ENCODE measurements at places on chromosomes 12 and 14.

GRCh38 chr14:51370758-51371386 is 130.8 kb downstream of the TMX1 start:
- DNase-seq, result no peak

- DNase-seq, result no peak
These were observed 19.7 kb downstream of the TSPAN19 start for GRCh38 chr12:85016413-85016812.

DNA sequence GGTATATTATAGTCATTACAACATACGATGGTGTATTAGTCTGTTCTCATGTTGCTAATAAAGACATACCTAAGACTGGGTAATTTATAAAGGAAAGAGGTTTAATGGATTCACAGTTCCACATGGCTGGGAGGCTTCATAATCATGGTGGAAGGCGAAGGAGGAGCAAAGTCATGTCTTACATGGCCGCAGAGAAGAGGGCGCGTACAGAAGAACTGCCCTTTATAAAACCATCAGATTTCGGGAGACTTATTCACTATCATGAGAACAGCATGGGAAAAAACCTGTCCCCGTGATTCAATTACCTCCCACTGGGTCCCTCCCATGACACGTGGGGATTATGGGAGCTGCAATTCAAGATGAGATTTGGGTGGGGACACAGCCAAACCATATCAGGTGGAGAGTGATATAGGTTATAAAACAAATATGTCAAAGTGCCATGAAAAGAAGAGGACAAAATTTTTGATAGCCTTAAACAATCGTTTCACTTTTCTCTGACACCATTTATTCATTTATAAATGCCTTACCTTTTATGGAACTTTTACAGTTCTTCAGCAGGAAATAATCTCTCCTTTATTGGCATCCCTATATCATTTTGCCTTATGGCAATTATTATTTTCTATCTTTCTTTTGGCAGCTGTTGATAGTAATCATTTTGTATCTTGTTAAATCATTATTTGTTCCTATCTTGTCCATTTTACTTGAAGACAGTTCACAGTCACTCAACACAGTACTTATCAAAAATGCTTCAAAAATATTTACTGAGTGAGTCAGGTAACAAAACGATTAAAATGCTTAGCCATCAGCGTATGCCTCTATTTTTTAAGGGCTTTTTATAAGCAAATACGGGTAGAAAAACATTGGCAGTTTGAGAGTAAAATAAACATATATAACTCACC is 196.0 kb downstream of the RAD51B start:
- no peak for DNase-seq

DNA sequence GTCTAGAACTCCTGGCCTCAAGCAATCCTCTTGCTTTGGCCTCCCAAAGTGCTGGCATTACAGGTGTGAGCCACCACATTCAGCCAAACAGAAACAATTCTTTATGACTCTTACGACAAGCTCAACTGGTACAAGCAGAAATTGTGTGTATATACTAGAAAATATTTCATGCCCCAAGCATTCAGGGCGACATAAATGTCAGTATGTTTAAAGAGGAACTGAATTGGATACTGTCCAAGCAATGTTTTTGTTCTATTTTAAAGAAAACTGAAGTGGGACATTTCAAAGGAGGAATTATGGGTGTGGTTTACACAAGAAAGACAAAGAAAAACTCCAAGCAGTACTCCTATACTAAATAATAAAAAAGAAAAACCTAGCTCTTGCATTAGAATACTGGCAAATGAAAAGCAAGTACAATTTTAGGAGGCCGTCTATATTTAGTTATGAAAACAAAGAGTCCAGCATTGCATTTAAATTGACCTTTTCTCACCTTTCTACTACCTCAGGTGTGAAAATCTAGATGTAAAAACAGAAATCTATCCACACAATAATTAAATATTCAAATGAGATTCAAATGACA is 48.9 kb downstream of the PPP1R12A start:
- DNase-seq, result no peak

DNA sequence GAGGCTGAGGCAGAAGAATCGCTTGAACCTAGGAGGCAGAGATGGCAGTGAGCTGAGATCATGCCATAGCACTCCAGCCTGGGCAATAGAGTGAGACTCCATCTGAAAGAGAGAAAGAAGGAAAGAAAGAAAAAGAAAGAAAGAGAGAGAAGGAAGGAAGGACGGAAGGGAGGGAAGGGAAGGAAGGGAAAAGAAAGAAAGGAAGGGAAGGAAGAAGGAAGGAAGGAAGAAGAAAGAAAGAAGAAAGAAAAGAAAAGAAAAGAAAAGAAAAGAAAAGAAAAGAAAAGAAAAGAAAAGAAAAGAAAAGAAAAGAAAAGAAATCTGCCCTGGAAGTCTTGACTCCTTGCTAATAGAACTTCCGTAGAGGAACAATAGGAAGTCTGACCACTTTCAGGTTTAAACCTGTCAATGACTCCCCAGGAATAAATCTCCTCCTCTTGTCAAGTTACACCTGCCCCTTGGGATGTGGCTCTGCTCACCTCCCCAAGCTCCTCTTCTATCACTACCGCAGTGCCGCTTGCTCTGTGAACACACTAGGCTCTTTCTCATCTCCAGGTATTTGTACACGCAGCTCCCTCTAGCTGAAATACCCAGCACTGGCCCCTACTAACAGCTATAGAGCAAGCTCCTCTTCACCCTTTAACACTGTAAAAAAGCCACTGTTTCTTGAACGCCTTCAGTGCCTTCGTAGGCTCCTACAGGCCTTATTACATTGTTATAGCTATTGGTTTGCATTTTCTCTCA is 773.1 kb upstream of the TBX3 start:
- DNase-seq, result no peak

- DNase-seq, result no peak
These were observed 222.0 kb upstream of the CPNE8 start for GRCh38 chr12:39127401-39127800.

GRCh38 chr12:117036046-117036445 is 63.2 kb downstream of the TESC start:
- no peak for DNase-seq

- no peak for DNase-seq
These were observed 73.6 kb downstream of the SAMD4A start for GRCh38 chr14:54640506-54640905.

DNA sequence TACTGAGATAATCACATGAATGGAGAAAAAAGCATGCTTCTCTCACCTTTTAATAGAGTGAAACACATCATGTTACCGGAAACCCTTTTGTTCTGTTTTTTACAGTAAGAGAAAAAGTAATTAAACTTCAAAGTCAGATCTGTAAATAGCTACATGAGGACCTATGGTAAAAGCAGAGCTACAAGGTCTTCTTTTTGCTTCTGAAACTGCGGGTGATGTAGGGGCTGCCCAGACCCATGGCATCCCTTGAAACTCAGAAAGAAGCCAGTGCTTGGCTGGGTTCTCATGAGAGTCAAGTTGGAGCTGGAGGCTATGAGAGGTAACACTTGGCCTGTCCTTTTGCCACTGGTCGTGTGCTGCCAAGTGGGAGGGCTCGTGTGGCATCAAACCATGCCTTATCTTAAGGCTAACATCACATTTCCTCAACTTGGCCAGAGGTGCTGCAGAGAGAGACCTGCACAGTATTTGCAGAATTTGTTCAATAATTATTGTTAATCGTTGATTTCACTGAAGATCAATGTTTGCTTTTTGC is 47.6 kb downstream of the EML1 start:
- DNase-seq, result no peak

GRCh38 chr14:87712396-87713090 is 280.4 kb downstream of the GALC start:
- DNase-seq, result no peak
